ENCODE measurements at places on chromosomes 5 and 9. TPM values are rescaled to one million over a fixed set of nuclear protein-coding genes. Genes with fewer than 3 reads are reported as not detected.

The STOML2 gene
- polyA plus RNA-seq, result 32.9 TPM

The SPATA31E1 gene
- polyA plus RNA-seq, result not detected

The UGT3A2 gene
- polyA plus RNA-seq, result 0.02 TPM

The HEXB gene
- 21.5 TPM for polyA plus RNA-seq

The MEIKIN gene
- polyA plus RNA-seq, result not detected

The SPINK4 gene
- not detected for polyA plus RNA-seq

The PPP1R26 gene
- 4.7 TPM for polyA plus RNA-seq

The PCDHB15 gene
- polyA plus RNA-seq, result 0.80 TPM

The CRAT gene
- polyA plus RNA-seq, result 26.6 TPM

The ENC1 gene
- 1.4 TPM for polyA plus RNA-seq

The GRM6 gene
- polyA plus RNA-seq, result not detected

The RAB3C gene
- 0.02 TPM for polyA plus RNA-seq

The CCIN gene
- not detected for polyA plus RNA-seq

The NTRK2 gene
- 3.6 TPM for polyA plus RNA-seq

The CATSPER3 gene
- 0.34 TPM for polyA plus RNA-seq

The IL5 gene
- not detected for polyA plus RNA-seq

The ZNF879 gene
- polyA plus RNA-seq, result 1.4 TPM

All from esophagus (tissue), 2 donors.